ENCODE measurements at places on chromosomes 4 and X. TPM values are rescaled to one million over a fixed set of nuclear protein-coding genes. Genes with fewer than 3 reads are reported as not detected.
A peak's percentile ranks its signal among the peaks of the same experiment; 100 is the strongest.

Gene VGLL1
- not detected for total RNA-seq

Gene CCNB3
- total RNA-seq: 0.29 TPM

Gene ZXDA
- total RNA-seq: 6.2 TPM

Gene SOWAHD
- total RNA-seq: 0.72 TPM

Gene CWH43
- not detected for total RNA-seq

Gene SUPT20HL2
- not detected for total RNA-seq

Gene KCND1
- 0.29 TPM for total RNA-seq

Gene CRMP1
- total RNA-seq: under 0.01 TPM

Gene MTTP
- not detected for total RNA-seq

Gene EDA2R
- 13.4 TPM for total RNA-seq

Gene GPR78
- 1.2 TPM for total RNA-seq

Gene SPATA4
- total RNA-seq: 0.72 TPM

Gene GPC4
- total RNA-seq: 8.3 TPM

Gene FGF13
- total RNA-seq: not detected

Gene DMRTC1
- total RNA-seq: not detected

Gene HPF1
- total RNA-seq: 18.9 TPM

Gene SERPINA7
- total RNA-seq: not detected

DNA sequence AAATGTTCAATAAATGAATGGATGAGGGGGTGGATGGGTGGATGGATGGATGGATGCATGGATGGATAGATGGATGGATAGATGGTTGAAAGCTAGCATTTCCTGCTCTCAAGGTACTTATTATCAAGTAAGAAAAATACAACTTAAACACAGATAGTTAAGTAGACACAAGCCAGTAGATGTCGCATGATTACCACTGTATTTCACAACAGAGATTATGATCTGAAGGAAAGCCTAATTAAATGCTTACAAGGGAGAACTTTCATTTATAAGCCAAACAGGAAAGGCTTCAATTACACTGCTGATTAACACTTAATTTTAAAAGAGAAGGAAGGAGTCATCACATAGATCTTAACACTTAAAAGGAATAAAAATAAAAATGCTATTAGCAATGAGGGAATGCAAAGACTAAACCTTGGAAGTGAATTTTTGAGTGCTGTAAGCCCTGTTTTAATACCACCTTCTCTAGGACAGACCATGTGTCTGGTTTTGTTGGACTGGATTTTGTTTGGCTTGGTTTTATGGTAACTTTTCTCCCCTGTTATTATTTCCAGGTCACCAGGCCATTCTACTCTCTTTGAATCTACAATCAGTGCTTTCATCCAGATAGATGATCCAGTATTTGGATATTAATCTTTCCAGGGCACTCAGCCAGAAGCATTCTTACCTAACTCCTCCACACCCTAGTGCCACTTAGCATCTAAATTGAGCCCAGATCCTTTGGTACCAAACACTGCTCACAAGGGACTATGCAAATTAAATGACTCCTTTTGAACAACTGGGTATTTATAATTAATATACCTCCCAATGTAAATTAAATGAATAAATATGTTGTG, 75.5 kb upstream of the SLC39A8 start:
- H3K27ac ChIP-seq: no peak overlapping the region
- no peak for DNase-seq
- H3K27me3 ChIP-seq: no peaks in the 10 kb centered on the region
- no peaks in the 10 kb centered on the region for H3K36me3 ChIP-seq
- H3K4me1 ChIP-seq: no peaks in the 10 kb centered on the region

- H3K36me3 ChIP-seq: no peaks in the 10 kb centered on the region
- DNase-seq: no peak
- H3K27ac ChIP-seq: no peak overlapping the region
- H3K4me3 ChIP-seq: no peak overlapping the region
Measured at GRCh38 chr4:122997463-122998101, 75.2 kb upstream of the NUDT6 start.

- no peaks in the 10 kb centered on the region for H3K4me1 ChIP-seq
- H3K27me3 ChIP-seq: no peaks in the 10 kb centered on the region
- H3K36me3 ChIP-seq: no peaks in the 10 kb centered on the region
Measured at GRCh38 chrX:125757794-125758564, 408.1 kb downstream of the DCAF12L2 start.

GRCh38 chr4:188417181-188417580, 277.9 kb downstream of the TRIML1 start:
- no peaks in the 10 kb centered on the region for H3K36me3 ChIP-seq
- peak; percentile 47 for DNase-seq
- H3K4me1 ChIP-seq: no peaks in the 10 kb centered on the region
- no peak overlapping the region for H3K27ac ChIP-seq
- H3K4me3 ChIP-seq: no peak overlapping the region
- no peaks in the 10 kb centered on the region for H3K27me3 ChIP-seq

DNA sequence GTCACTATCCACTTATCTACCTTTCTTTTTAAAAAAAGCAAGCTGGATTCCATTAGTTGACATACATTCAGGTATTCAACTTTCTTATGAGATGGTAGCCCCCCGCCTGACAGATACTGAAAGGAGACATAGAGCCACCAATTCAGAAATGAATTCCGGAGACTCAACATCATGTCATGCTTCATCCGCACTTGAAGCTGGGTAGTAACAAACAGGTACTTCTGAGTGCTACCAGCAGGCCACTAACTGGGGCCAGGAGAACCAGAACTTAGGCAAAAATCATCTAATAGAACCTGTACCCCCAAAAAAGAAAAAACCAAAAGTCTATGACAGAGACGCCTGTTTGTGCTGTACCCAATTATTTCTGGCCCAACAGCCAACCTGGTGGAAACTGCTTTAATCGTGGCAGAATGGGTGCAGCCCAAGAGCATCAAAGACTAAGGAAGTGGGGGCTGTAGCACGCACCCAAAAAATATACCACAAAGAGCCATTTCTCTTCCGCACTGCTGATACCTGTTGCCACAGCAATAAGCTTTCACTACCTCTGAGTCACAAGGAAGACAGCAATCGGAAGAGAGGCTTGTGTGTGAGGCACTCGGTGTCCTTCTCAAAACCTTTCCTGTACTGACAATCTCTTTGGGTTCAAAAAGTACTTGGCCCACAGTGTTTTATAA, 84.8 kb downstream of the AFAP1 start:
- peaks cover 82% of the 10 kb centered on the region for H3K36me3 ChIP-seq
- peak; percentile 49 for DNase-seq
- H3K4me1 ChIP-seq: peaks cover 38% of the 10 kb centered on the region
- no peak overlapping the region for H3K4me3 ChIP-seq

- no peak for DNase-seq
- no peak overlapping the region for H3K4me3 ChIP-seq
- no peaks in the 10 kb centered on the region for H3K36me3 ChIP-seq
- no peak overlapping the region for H3K27ac ChIP-seq
- no peaks in the 10 kb centered on the region for H3K4me1 ChIP-seq
- H3K27me3 ChIP-seq: no peaks in the 10 kb centered on the region
Measured at GRCh38 chrX:64867217-64867616, 109.0 kb downstream of the ZC4H2 start.

GRCh38 chr4:156901871-156902270, 69.7 kb downstream of the PDGFC start:
- peaks cover 17% of the 10 kb centered on the region for H3K4me1 ChIP-seq
- no peak overlapping the region for H3K27ac ChIP-seq
- H3K27me3 ChIP-seq: no peaks in the 10 kb centered on the region
- peak; percentile 26 for DNase-seq
- no peak overlapping the region for H3K4me3 ChIP-seq
- no peaks in the 10 kb centered on the region for H3K36me3 ChIP-seq

GRCh38 chr4:57194068-57194611, 84.0 kb upstream of the IGFBP7 start:
- no peak overlapping the region for H3K4me3 ChIP-seq
- H3K27ac ChIP-seq: no peak overlapping the region

GRCh38 chrX:34578237-34578636, 78.8 kb downstream of the TMEM47 start:
- H3K27me3 ChIP-seq: no peaks in the 10 kb centered on the region
- H3K4me3 ChIP-seq: no peak overlapping the region
- DNase-seq: peak; percentile 62
- no peaks in the 10 kb centered on the region for H3K36me3 ChIP-seq
- H3K27ac ChIP-seq: no peak overlapping the region
- H3K4me1 ChIP-seq: no peaks in the 10 kb centered on the region

DNA sequence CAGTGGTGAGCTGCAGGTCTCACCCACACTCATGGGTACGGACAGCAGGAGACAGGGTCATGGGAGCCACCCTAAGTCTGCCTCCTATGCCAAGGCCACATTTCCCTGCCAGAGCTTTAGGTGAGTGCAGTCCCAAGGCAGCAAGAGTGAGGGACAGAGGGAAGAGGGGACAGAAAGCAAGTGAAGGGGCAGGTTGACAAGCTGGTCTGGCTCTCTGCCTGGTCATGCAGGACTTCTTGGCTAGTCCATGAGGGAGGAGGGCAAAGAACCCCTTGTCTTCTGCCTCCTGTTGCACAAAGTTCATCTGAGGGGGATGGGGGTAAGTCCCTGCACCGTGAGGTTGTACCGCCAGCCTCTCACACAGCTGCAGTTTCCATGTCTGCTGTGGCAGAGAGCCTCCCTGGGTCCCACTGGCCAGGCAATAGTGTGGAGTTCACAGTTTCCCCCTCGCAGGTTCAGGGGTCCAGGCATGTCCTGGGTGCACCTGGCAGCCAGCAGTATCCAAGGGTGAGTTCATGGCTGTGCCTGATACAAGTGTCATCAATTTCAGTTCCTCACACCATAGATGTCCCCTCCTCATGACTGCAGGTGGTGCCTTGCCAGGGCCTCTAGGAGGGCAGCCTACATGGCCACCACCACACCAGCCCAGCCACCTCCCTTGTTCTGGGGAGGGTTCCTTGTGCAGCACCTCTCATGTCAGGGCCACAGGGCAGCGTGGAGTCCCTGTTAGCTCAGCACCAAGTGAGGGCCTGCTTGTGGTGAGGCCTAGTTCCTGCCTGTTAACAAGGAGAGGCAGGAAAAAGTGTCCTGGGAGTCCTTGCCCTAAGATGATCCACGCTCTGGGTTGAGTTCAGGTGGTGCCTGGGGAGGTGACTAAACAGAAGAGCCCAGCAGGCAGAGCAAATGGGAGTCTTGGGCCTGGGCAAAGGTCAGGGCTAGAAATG, 72.5 kb downstream of the ADRA2C start:
- H3K4me3 ChIP-seq: no peak overlapping the region
- no peak overlapping the region for H3K27ac ChIP-seq
- peak; percentile 46 for DNase-seq

DNA sequence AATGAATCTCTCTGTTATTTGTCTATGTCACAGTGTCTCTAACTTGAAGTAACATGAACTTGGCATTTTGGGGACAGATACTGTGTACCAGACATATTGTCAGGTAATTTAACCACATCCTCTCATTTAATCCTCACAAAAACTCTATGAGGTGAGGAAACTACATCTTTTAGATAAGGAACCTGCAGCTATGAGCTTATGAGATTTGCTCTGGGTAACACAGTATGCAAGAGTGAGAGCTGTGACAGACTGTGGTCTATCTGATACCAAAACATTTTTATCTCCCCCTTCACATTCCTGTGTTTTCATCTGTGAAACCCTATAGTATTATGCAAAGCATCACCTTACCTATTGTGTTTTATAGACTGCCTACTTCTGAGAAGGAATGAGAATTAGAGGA, 58.4 kb upstream of the HS3ST1 start:
- DNase-seq: no peak
- H3K36me3 ChIP-seq: no peaks in the 10 kb centered on the region
- no peak overlapping the region for H3K27ac ChIP-seq
- no peak overlapping the region for H3K4me3 ChIP-seq

GRCh38 chrX:108071578-108071977, 19.8 kb downstream of the PSMD10 start:
- no peaks in the 10 kb centered on the region for H3K4me1 ChIP-seq
- H3K4me3 ChIP-seq: no peak overlapping the region
- H3K27ac ChIP-seq: no peak overlapping the region
- DNase-seq: no peak
- H3K36me3 ChIP-seq: no peaks in the 10 kb centered on the region

GRCh38 chr4:8407756-8408155, 32.8 kb downstream of the ACOX3 start:
- no peak overlapping the region for H3K27ac ChIP-seq
- H3K4me3 ChIP-seq: no peak overlapping the region
- no peak for DNase-seq
- H3K4me1 ChIP-seq: no peaks in the 10 kb centered on the region

DNA sequence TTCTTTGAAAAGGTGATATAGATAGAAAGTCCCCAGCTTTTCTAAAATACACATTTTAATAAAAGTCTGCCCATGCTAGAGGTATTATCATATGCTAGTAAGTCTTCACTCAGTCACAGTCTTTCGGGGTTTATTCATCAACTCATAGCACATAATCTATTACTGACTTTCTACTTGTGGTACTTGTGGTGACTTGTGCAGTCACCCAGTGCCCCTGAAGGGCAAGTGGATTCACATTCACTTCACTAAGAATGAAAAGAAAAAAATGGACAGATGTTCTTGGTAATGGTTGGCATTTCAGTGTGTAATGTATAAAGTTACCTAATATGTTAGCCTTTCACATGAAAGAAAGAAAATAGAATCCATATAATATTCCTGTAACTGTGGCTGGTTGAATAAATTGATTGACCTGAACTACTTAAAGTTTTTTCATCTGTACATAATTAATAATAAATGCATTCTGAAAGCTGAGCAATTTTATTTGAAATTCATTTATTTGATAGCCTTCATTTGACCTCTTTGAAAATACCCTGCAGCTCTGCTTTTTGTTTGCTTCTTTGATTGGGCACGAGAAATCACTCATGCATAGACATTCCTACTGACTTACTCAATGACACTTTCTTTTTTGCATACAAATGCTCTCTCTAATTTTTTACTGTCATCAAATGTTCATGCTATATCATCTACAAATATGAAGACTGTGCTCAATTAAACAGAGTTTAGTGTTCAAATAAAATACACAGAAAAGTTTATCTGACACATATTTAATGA, 39.5 kb upstream of the ZNF330 start:
- H3K4me1 ChIP-seq: no peaks in the 10 kb centered on the region
- no peak overlapping the region for H3K27ac ChIP-seq
- no peaks in the 10 kb centered on the region for H3K36me3 ChIP-seq
- no peak overlapping the region for H3K4me3 ChIP-seq
- H3K27me3 ChIP-seq: peaks cover 17% of the 10 kb centered on the region

DNA sequence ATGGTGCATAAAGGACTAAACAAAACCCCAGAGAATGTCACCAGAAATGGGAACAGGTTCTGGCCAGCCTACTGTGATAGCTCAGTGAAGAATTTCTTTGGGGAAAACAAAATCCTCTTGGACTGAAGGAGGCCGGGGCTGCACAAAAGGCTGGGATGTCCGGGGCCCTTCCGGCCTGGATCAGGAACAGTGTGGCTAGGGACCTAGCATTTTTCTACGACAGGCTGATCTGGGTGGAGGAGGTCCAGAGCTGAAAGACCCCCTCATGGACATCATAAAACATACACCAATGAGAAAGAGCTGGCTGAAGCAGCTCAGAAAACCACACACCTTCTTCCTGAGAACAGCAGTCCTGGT, 94.7 kb downstream of the BCOR start:
- H3K27ac ChIP-seq: no peak overlapping the region
- H3K4me3 ChIP-seq: no peak overlapping the region
- DNase-seq: peak; percentile 75

- no peaks in the 10 kb centered on the region for H3K36me3 ChIP-seq
- no peak for DNase-seq
- H3K27me3 ChIP-seq: no peaks in the 10 kb centered on the region
Measured at GRCh38 chrX:127276326-127276725, 456.8 kb downstream of the PRR32 start.
